ENCODE measurements at places on chromosomes 7 and 10.

GRCh38 chr7:45086331-45087065, 2.3 kb downstream of the NACAD start:
- DNase-seq = no peak

- no peak for DNase-seq
Observed at GRCh38 chr7:108375668-108376067, 80.6 kb downstream of the NRCAM start.

DNA sequence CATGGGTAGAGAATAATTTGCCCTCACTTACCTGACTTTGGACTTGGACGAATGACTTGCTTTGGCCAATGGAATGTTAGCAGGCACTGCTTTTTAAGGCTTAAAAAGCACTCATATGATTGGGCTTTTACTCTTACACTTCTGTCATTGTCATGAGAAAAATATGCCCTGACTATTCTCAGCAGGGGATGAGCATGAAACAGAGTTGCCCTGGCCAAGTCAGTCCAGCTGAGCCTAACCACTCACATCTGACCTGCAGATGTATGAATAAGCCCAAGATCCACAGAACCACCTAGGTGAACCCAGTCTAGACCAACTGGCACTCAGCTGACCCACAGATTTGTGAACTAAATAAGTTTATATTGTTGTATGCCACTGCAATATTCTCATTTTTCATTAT, 573.5 kb downstream of the TNS3 start:
- no peak for DNase-seq

DNA sequence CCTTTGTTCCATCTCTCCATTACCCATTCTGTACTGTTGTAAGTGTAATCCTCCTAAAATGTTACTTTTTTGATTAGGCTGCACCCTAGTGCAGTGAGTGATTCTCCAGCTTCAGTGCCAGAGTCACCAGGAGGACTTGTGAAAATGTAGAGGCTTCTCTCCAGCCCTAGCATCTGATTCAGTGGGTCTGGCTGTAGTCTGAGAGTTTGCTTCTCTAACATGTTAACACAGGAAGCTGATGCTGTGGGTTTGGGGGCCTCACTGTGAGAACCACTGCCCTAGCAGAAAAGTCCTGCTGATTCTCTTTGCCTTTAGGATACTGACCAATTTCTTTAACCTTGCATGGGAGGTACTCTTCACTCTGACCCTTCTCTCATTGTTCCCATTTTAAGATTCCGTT, 24.4 kb downstream of the CSGALNACT2 start:
- DNase-seq = no peak

GRCh38 chr10:99661377-99661763, 2.1 kb downstream of the ENTPD7 start:
- DNase-seq = no peak

GRCh38 chr10:71750124-71750841, 23.0 kb downstream of the VSIR start:
- no peak for DNase-seq

DNA sequence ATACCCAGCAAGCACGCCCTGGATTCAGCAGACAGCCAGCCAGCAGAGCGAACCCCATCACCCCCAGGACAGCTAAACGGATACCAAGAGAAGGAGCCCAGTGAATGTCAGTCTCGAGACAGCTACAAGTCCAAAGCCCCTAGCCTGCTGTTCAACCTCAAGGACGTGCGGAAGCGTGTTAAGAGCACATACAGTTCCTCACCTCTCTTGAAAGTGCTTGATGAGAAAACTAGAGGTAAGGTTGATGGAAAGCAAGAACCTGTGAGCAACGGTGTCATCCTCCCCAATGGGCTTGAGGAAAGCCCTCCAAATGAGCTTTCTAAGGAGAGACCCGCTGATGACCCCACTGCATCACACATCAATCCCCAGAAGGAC, 24.9 kb downstream of the C10orf71 start:
- no peak for DNase-seq
